ENCODE measurements at places on chromosomes 7 and 10.
A peak's percentile ranks its signal among the peaks of the same experiment; 100 is the strongest.

DNA sequence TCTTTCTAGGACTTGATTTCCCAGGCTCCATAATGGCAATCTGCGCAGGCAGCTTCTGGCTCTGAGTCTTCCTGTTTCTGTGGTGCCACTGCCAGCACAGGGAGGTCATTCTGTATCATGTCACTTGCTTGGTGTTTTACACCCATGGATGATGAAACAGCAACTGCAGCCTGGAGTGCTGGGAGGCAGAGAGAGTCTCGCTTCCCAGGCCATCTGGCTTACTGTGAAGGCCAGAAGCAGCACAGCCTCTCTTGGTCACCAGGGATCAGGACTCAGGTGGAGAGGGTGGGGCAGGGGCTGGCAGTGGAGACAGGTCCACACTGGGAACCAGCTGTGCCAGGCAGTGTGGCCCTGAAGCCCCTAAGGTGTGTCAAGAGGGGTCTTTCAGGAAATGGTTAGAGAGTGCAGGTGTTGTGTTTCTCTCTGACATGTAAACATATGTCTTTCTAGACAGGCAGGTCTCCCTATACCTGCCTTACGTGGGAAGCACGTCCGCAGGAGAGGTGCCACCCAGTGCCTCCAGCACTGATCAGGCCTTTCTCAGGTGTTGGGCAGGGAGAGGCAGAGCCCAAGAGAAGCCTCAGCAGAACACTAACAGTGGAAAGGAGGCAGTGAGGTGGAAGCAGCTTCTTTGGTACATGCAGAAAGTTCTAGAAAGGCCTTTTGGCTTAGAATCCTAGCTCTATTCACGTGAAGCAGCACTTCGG is 71.4 kb downstream of the INSIG1 start:
- DNase-seq: no peak

- DNase-seq: no peak
Measured at GRCh38 chr7:155204744-155205367, 92.8 kb upstream of the INSIG1 start.

- no peak for DNase-seq
Measured at GRCh38 chr10:127035827-127036226, 130.6 kb downstream of the DOCK1 start.

DNA sequence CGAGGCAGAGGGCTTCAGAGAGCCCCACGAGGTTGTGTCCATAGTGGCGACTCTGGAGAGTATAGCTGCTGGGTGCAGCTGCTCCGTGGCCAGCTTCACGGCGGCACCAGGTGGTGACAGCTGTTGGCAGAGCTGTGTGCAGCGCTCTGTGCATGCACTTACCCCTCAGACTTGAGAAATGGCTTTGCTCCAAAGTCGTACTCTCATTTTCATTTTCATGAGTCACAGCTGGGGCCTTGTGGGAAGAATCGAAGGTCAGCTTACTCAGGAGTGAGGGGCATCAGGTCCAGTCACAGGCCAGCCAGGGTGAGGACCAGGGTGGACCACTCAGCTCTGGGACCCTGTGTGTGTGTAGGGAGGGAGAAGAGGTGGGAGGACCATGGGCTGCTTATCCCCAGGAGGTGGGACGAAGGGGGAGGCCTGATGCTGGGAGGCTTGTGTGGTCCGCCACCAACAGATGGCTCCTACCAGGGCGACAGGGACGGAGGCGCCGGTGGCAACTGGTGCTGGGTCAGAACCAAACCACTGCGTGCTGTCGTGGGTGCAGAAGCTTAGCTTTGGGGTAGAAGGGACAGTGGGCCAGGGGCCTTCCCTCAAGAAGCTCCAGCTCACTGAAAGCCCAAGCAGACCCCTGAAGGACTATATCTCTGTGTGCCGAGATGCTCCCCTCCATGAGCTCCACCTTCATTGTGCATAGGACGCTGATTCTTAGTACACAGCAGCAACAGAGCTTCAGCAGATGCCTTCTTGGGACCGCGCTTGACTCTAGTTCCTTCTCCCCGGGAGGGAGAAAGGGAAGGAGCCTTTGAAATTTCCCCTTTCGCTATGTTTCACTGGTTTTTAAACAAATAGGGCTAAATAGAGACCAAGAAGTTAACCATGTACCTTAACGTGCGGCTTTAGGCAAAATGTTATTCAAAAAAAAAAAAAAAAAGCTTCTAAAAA is 225.0 kb downstream of the CELF2 start:
- no peak for DNase-seq

GRCh38 chr10:49594594-49594993 is 15.5 kb upstream of the SLC18A3 start:
- peak; percentile 85 for DNase-seq

- peak; percentile 71 for DNase-seq
Measured at GRCh38 chr7:137953043-137953664, 48.7 kb downstream of the CREB3L2 start.

DNA sequence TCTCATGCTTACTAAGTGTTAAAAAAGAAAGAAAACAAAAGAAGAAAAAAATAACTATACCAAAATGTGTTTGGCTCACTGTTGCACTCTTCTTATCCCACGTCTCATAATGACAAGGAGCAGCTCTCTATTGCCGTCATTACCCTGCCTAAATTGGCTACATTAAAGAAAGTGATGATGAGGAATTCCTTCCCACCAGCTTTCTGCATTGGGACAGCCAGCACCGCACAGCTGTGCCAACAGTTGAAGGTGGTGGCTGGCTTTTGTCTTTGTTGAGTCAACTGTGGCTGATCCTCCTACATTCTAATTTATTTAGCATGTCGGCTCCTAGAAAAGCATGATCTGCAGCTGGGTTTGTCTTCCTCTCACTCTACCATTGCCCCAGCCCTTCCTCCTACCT is 751.8 kb downstream of the KCNMA1 start:
- peak; percentile 16 for DNase-seq

DNA sequence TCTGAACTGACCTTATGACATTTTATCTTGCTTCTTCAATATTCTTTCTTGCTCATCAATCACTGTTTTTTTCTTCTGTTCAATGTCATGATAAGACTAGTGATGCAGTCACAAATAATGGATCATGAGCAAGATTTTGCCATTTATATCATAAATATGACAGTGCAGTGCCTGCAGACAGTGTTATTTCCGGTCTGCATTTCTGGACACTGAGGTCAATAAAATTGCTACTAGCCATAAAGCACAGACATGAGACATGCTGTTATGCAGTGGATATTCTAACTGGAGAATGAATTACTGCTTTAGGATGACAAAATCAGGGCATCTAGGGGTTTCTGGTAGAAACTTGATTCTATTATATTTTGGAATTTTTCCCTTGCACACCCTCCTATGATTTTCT is 1509.7 kb upstream of the LRRTM3 start:
- no peak for DNase-seq

DNA sequence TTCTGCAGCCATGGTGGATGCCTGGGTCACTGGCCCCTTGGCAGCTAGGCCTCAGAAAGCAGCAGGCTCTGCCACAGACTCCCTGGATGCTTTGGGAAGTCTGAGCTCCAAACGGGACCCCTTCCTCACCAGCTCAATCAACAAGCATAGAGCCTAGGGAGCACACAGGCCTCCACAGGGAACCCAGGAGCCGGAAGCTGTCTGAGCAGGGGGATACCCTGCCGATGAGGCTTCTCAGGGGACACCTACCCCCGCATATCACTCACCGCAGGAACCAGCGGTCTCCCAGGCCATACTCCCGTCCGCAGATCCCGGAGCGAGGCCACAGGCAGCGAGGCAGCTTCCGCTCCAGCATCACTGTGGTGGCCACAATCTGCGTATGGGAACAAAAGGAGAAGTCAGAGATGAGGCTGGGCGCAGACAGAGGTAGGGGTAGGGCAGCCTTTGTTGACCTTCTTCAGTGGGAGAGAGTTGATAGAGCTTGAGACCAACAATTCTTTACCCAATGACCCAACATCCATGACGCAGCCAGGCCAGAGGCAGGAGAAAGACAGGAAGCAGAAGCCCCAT is 13.4 kb downstream of the TRPV6 start:
- no peak for DNase-seq

- no peak for DNase-seq
Measured at GRCh38 chr7:143172354-143172753, 10.9 kb upstream of the TAS2R39 start.

- DNase-seq: peak; percentile 62
Measured at GRCh38 chr10:69885379-69886013, 83.8 kb downstream of the COL13A1 start.

DNA sequence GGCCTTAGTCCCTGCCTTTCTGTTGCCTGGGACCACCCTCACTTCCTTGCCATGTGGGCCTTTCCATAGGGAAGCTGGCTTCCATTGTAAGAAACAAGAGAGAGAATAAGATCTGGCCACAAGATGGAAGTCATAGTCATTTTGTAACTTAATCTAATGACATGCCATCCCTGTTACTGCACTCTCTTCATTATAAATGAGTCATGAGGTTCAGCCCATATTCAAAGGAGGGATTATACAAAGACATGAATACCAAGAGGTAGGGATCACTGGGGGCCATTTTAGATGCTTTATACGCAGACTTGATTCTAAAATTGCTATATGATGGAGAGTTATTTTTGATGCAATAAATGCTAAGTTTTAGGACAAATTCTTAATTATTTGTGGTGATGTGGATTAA is 75.2 kb upstream of the CELF2 start:
- no peak for DNase-seq

DNA sequence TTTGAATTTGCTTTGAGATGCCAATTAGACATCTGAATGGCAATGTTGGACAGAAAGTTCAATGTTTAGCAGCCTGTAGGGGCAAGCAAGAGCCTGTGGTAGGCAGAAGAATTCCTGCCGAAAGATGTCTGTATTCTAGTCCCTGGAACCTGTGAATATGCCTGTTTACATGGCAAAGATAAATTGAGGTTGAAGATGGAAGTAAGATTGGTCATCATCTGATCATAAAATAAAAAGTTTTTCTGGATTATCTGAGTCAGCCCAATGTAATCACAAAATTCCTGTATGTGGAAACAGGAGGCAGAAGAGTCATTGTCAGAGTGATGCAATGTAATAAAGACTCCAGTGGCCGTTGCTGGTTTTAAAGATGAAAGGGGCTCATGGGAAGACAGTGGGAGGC is 430.5 kb downstream of the MDFIC start:
- peak; percentile 64 for DNase-seq

DNA sequence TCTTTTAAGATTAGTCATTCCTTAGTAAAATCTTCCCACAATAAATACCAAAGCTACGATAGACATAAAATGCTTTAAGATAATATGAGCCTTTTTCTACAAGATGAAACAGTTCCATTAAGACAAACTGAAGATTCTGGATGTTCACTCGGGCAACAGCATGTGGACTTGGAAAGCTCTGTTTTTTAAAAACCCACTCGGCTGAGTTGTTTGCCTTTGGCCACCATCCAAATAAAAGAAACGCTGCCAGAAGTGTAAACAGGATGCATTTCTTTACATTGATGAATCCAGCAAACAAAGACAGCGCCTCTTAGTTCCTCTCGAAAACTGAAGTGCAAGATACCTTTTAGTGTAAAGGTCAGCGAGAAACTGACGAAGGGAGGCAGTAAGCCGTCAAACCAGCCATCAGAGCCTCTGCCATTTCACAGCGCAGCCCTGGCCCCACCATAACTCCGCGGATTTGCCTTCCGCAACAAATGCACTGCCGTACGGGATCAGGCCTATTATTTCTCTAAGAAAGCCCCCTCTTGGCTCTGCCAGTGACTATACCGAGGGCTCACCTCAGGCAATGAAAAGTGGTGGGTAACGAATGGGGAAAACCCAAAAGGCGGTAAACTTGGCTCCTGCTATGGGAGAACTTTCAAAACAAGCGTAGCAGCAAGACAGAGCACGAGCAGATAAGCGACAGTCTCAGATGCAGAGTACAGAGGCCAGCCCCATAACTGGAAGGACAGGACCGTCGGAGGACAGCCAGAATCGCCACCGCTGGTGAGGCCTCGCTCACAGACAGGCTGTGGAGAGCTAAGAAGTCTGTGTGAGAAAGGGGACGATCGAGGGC is 41.4 kb downstream of the GNA12 start:
- DNase-seq: no peak
